T-helper 17 cell (primary cell): ENCODE measurements at places on chromosomes 1 and 21. TPM values are rescaled to one million over a fixed set of nuclear protein-coding genes. Genes with fewer than 3 reads are reported as not detected.

- H3K27me3 ChIP-seq, result no peaks in the 10 kb centered on the region
- DNase-seq, result no peak
- peaks cover 13% of the 10 kb centered on the region for H3K4me1 ChIP-seq
- no peak overlapping the region for H3K27ac ChIP-seq
- H3K4me3 ChIP-seq, result no peak overlapping the region
Measured at GRCh38 chr1:246450611-246451251, 56.3 kb downstream of the SMYD3 start.

Gene MANEAL
- total RNA-seq, result 0.92 TPM

Gene FHAD1
- not detected for total RNA-seq

- DNase-seq, result no peak
- H3K36me3 ChIP-seq, result peaks cover 18% of the 10 kb centered on the region
- H3K27me3 ChIP-seq, result no peaks in the 10 kb centered on the region
- H3K4me3 ChIP-seq, result no peak overlapping the region
- peak overlapping the region; percentile 90 for H3K27ac ChIP-seq
Measured at GRCh38 chr1:111691886-111692285, 47.3 kb downstream of the INKA2 start.

GRCh38 chr21:28547766-28548165, 444.9 kb downstream of the LTN1 start:
- no peak overlapping the region for H3K4me3 ChIP-seq
- H3K27ac ChIP-seq, result no peak overlapping the region
- no peaks in the 10 kb centered on the region for H3K36me3 ChIP-seq
- DNase-seq, result no peak
- H3K4me1 ChIP-seq, result no peaks in the 10 kb centered on the region
